ENCODE measurements at places on chromosomes 1 and 21.

DNA sequence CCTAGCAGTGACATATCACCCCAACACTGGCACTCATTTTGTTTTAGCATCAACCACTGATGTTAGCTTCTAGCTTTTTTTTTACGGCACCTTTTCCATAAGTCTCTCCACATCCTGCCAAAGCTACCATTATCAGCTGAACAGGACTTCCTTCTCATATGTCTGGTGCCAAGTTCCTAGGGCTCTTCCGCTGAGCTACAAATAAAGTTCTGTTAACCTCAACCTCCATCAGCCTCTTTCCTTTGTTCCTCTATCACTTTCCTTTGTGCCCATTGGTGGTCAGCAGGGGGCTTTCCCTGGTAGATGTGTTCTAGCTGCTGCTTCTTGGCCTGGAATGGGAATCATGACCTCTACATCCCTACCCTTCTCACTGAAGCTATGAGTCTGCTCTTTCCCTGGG, 163.8 kb downstream of the FAF1 start:
- H3K27me3 ChIP-seq: no peaks in the 10 kb centered on the region
- no peak overlapping the region for H3K4me3 ChIP-seq
- DNase-seq: no peak
- H3K4me1 ChIP-seq: no peaks in the 10 kb centered on the region

- H3K27ac ChIP-seq: no peak overlapping the region
- H3K36me3 ChIP-seq: no peaks in the 10 kb centered on the region
- DNase-seq: no peak
- H3K4me3 ChIP-seq: no peak overlapping the region
These were observed 1.4 kb upstream of the DPM3 start for GRCh38 chr1:155141749-155142148.

- no peaks in the 10 kb centered on the region for H3K27me3 ChIP-seq
- H3K36me3 ChIP-seq: no peaks in the 10 kb centered on the region
- peak within 1 kb of the TSS; percentile 70 for H3K4me3 ChIP-seq
- peaks cover 41% of the 10 kb centered on the region for H3K4me1 ChIP-seq
These were observed at the start of gene CR1 for GRCh38 chr1:207495801-207496792. CR1 (plus strand) TSS chr1:207496157; CDS start chr1:207496268, 111 bp downstream.

DNA sequence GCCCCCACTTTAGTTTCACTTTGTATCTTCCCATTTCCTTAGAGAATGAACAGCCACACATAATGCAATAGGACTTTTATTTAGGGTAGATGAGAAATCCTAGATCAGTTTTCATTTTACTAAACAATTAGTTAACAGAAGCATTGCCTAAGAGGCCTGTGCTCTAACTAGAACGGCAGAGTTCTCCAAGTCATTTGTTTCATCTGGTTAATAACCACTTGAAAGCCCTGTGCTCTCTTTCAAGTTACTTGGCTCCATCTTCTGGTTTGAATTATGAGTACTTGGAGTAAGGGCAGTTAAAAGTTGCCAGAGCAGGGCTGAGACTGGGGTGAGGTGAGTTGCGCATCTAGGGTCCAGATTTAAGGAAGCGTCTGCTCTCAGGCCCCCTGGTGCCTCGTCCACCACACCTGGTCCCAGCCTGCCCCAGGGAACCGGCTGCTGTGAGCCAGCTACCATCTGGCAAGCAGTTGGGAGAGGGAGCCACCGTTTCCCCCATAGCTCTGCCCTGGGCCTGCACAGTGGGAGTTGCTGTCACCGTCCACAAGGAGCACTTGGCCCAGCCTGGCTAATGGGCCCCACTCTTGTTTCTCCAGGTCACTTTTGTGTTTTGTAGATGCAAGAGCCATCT, 18.1 kb upstream of the SLC44A3 start:
- no peak overlapping the region for H3K4me3 ChIP-seq
- H3K27me3 ChIP-seq: no peaks in the 10 kb centered on the region
- H3K27ac ChIP-seq: no peak overlapping the region
- no peaks in the 10 kb centered on the region for H3K36me3 ChIP-seq
